Activated naive CD8-positive, alpha-beta T cell treated with anti-CD3 and anti-CD28 coated beads, Interleukin-2, amount 10 ng/mL, durations not matched to agents 7 days and 5 days (primary cell): ENCODE measurements at places on chromosomes 7 and 10. TPM values are rescaled to one million over a fixed set of nuclear protein-coding genes. Genes with fewer than 3 reads are reported as not detected.

MASTL gene
- 28.3 TPM for total RNA-seq

SGMS1 gene
- 20.4 TPM for total RNA-seq

POM121 gene
- total RNA-seq: 60.9 TPM

OR2A12 gene
- not detected for total RNA-seq

PHYHIPL gene
- not detected for total RNA-seq

FOXP2 gene
- not detected for total RNA-seq

C10orf62 gene
- not detected for total RNA-seq

DDX50 gene
- total RNA-seq: 51.4 TPM

CHST15 gene
- 0.28 TPM for total RNA-seq

ORAI2 gene
- 58.3 TPM for total RNA-seq

MALRD1 gene
- not detected for total RNA-seq

TOMM7 gene
- 390 TPM for total RNA-seq

PTPRZ1 gene
- total RNA-seq: not detected

AGAP9 gene
- 4.3 TPM for total RNA-seq

WNT2 gene
- total RNA-seq: not detected

BPGM gene
- total RNA-seq: 13.2 TPM
